ENCODE measurements at places on chromosomes 3 and 15.

DNA sequence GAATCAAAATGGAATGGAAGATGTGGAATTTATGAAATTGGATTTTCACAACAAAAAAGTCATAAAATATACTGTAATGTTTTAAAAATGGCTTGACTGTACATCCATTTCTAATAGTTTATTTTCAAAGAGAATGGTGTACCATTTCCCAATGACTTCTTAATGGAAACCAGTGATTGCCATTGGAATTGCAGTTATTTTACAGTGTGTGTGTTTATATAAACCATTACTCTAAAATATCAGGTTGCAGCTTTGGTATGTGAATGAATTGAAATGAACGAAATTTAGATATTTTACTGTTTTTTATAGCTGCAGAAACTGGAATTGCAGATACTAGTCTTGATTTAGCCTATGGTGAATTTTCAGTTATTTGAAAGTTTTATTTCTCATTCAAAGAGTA is 165.6 kb downstream of the UBE2E2 start:
- no peak overlapping the region for H3K27ac ChIP-seq
- no peak for DNase-seq
- no peaks in the 10 kb centered on the region for H3K4me1 ChIP-seq
- H3K27me3 ChIP-seq: peaks cover 1% of the 10 kb centered on the region
- H3K36me3 ChIP-seq: no peaks in the 10 kb centered on the region

- H3K36me3 ChIP-seq: no peaks in the 10 kb centered on the region
- DNase-seq: no peak
- no peaks in the 10 kb centered on the region for H3K4me1 ChIP-seq
These were observed 68.8 kb downstream of the CTNNB1 start for GRCh38 chr3:41267975-41268640.

DNA sequence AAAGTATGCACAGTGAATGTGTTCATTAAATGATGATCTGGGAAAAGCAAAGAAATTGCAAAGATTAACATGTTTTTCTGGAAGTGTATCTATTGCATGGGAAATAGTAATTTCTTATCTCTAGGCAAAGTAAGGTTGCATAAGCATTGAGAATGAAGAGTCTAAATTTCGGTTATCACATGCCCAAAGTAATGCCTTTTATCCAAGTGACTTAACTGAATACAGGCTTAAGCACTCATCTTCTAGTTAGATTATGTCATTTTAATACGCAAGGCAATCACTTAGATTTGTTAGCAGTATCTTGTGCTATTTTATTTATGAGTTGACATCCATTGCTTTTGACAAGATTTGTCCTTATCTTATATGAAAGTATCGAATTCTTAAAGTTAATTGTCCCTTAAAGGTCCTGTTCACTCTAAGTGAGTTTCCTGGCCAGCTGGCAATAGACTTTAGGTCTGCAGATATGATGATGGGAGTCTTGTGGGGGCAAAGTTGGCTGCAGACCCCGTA is 100.5 kb downstream of the NAALADL2 start:
- no peaks in the 10 kb centered on the region for H3K36me3 ChIP-seq

- peaks cover 74% of the 10 kb centered on the region for H3K27me3 ChIP-seq
- no peak for DNase-seq
- H3K4me1 ChIP-seq: no peaks in the 10 kb centered on the region
These were observed 48.0 kb downstream of the ZIC4 start for GRCh38 chr3:147358144-147358992.

GRCh38 chr3:62041681-62042080 is 331.7 kb downstream of the FEZF2 start:
- no peak overlapping the region for H3K4me3 ChIP-seq
- H3K27ac ChIP-seq: no peak overlapping the region
- no peaks in the 10 kb centered on the region for H3K27me3 ChIP-seq
- no peaks in the 10 kb centered on the region for H3K36me3 ChIP-seq

- peaks cover 2% of the 10 kb centered on the region for H3K27me3 ChIP-seq
- peaks cover 25% of the 10 kb centered on the region for H3K4me1 ChIP-seq
- no peaks in the 10 kb centered on the region for H3K36me3 ChIP-seq
- no peak for DNase-seq
- no peak overlapping the region for H3K27ac ChIP-seq
- H3K4me3 ChIP-seq: no peak overlapping the region
These were observed 227.7 kb downstream of the ADAMTS17 start for GRCh38 chr15:100114100-100114499.

- no peaks in the 10 kb centered on the region for H3K36me3 ChIP-seq
- H3K4me1 ChIP-seq: peaks cover 4% of the 10 kb centered on the region
- no peak for DNase-seq
- H3K27ac ChIP-seq: no peak overlapping the region
- H3K27me3 ChIP-seq: no peaks in the 10 kb centered on the region
These were observed 272.5 kb downstream of the ZBTB20 start for GRCh38 chr3:114874522-114874971.

DNA sequence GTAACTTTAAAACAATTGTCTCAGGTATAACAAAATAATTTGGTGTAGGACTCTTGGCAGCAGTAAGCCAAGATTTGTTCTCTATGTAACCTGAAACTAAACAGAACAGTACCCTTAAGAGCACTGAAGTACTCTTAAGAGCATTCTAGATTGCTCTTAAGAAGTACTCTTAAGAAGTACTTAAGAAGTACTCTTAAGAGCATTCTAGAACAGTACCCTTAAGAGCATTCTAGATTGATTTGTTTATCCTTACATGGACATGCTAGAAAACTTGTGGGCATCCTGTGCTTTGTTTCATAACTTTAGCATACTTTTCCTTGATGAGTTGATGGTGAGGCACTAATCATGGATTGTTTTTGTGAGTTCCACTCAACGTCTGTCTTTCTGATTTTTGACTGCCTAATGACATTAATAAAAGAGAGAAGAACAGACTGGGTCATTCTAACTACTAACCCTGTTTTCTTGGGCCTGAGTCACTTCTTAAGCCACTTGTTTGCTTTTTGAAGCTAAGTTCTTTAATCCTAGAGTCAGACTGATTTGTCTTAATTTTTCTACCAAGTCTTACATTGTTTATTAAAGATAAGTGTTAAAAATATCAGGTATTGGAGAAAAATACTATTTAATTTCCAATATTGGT is 57.2 kb upstream of the UTS2B start:
- no peak for DNase-seq
- no peaks in the 10 kb centered on the region for H3K4me1 ChIP-seq
- H3K27ac ChIP-seq: no peak overlapping the region
- H3K36me3 ChIP-seq: peaks cover 4% of the 10 kb centered on the region

DNA sequence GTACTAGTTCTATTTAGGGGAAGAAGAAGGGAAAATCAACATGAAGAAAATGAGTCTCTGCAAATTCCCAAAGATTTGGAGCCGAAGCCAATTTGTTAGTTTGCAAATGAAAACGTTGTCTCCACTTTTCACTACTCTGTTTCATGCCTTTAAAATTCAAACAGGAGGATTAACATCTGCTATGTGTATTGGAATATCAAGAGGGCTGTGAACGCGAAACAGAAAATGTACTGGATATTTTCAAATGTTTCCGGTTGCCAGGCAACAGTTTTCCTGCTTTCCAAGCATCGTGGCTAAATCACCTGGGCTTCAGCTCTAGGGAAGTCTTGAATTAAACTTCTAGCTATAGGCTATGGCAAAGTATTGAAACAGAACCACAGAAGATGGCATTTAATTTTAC is 172.8 kb downstream of the KCNMB2 start:
- no peaks in the 10 kb centered on the region for H3K36me3 ChIP-seq
- no peaks in the 10 kb centered on the region for H3K27me3 ChIP-seq
- H3K4me1 ChIP-seq: no peaks in the 10 kb centered on the region
- no peak overlapping the region for H3K27ac ChIP-seq
- DNase-seq: no peak
- H3K4me3 ChIP-seq: no peak overlapping the region

- H3K36me3 ChIP-seq: no peaks in the 10 kb centered on the region
- peak; percentile 12 for DNase-seq
- H3K27ac ChIP-seq: peak overlapping the region; percentile 80
- peaks cover 10% of the 10 kb centered on the region for H3K4me1 ChIP-seq
These were observed 1.4 kb downstream of the ACVR2B start for GRCh38 chr3:38454884-38455638.

GRCh38 chr3:90184861-90185260 is 1077.4 kb downstream of the EPHA3 start:
- no peak overlapping the region for H3K4me3 ChIP-seq
- no peaks in the 10 kb centered on the region for H3K4me1 ChIP-seq
- H3K36me3 ChIP-seq: no peaks in the 10 kb centered on the region
- no peak for DNase-seq
- H3K27ac ChIP-seq: no peak overlapping the region

DNA sequence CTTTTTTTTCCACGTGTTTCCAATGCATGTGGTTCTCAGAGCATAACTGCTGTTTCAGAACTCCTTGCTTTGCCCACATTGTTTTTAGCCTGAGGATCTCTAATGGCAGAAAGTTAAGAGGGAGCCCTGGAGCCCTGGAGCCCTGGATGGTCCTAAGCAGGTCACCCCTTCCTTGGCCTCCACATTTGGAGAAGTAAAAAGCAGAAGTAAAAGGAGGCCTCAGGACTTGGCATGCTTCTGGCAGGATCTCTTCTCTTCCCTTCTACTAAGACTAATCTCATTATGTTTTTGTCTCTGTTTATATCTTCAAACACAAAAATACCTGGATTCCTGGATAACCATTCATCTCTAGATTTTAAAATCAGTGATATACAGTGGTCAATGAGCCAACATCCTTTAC is 50.1 kb downstream of the P2RY1 start:
- H3K27me3 ChIP-seq: no peaks in the 10 kb centered on the region
- DNase-seq: no peak
- no peaks in the 10 kb centered on the region for H3K36me3 ChIP-seq
- no peak overlapping the region for H3K4me3 ChIP-seq

DNA sequence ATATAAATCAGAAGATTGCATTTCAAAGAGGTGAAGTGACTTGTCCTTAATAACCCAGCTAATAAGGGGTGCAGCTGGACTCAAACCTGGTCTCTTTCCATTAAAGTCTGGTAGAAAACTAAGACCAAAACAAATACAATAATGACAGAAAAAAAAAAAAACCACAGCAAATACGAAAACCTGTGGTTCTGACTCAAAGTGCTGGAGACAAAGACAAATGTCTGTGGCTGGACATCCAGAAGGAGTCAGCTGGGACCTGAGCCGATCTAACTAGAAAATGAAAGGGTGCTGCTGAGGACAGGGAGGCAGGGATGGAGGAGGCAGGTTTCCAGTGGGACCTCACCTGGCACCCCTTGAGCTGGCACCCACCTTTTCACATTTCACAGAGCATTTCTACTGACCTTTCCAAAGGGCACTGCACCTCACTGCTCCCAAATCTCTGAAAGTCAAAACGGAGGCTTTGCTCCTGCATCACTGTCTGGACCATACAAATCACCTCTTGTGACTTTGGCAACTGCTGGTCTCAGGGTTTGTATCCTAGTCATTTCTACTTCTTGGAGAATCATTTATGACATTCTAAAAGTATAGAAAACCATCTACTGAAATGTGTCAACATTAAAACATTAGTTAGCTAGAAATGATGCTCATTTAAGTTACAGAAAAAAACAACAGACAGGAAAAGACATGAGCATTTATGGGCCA is 61.7 kb downstream of the CCNL1 start:
- H3K36me3 ChIP-seq: no peaks in the 10 kb centered on the region
- H3K27ac ChIP-seq: peak overlapping the region; percentile 16
- peaks cover 62% of the 10 kb centered on the region for H3K4me1 ChIP-seq
- no peak overlapping the region for H3K4me3 ChIP-seq

DNA sequence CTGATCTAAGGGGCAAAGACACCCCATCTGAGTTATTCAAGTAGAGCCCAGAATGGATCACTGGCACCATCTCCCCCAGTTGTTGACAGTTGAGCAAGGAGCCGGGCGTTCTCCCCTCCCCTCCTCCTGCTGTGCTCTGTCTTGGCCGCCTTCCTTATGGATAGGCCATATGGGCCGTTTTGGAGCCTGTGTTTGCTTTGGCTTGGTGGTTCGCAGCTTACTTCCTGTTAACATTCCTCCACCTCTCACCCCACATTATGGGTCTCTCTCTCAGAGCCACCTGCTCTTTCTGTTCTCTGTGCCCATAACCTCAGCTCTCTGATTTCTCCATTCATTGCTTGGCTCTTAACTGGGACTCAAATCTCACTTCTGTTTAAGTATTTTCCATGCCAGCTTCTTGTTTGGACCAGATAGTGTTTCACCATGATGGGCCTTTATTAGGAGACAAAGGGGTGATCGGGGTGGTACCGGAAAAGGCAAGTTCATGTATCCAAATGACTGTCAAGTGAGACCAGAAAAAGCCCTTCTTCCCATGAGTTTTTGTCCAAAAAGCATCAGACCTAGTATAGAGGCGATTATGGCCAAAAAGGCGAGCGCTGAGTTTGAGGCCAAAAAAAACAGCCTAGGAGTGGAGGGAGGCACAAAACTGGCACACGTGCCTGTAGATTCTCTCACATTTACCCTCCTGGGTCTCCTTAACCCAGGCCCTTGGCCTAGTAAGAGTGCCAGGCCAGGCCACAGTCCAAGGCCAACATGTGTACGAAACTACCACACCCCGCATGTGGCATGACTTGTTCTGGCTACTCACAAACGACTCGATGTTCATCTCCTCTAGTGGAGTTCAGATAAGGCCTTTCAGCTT is 62.6 kb downstream of the DUT start:
- peaks cover 6% of the 10 kb centered on the region for H3K27me3 ChIP-seq
- DNase-seq: no peak
- H3K4me1 ChIP-seq: no peaks in the 10 kb centered on the region
- H3K4me3 ChIP-seq: no peak overlapping the region
- H3K36me3 ChIP-seq: no peaks in the 10 kb centered on the region
- no peak overlapping the region for H3K27ac ChIP-seq

DNA sequence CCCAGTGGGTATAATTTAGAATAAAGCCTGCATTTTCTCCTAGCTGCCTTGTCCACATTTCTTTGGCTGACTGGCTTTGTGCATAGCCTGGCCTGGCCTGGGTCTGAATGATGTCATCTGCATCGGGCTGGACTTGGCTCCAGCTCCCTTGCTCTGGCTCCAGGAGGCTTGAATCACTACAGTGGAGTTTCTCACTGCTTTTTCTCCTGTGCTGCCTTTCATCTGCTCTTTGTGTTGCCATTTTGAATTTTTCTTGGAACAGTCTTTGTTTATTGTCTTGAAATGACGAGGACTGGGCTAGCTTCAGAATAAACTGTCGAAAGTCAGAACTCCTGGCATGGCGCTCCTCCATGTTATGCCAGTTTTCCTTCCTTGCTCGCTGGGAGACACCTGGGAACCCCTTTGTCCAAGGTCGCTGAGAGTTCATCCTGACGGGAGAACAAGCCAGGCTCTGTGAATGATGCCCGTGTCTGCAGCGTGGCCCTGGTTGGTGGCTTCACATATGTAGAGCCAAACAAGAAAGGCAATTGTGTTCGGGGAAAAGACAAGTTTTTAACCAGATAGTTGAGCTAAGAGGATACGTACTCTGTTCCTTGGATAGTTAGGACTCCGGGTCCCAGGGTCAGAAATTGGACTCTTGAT is 258.9 kb downstream of the PDZRN3 start:
- H3K4me1 ChIP-seq: no peaks in the 10 kb centered on the region
- H3K27me3 ChIP-seq: no peaks in the 10 kb centered on the region
- DNase-seq: no peak
- no peak overlapping the region for H3K4me3 ChIP-seq
- H3K36me3 ChIP-seq: no peaks in the 10 kb centered on the region

Measured in activated T-helper 1 cell treated with anti-CD3 and anti-CD28 coated beads, Interleukin-12 subunit alpha, Interleukin-12 subunit beta, Interleukin-2, Interleukin-4 antibody, amounts not matched to agents 30 ng/mL and 10 ng/mL and 1 ng/mL, durations not matched to agents 14 hours and 24 hours and 36 hours (primary cell).